ENCODE measurements at places on chromosomes 12 and 14.

GRCh38 chr12:105331805-105332251 lies 1.3 kb downstream of the C12orf75 start:
- no peak for DNase-seq

DNA sequence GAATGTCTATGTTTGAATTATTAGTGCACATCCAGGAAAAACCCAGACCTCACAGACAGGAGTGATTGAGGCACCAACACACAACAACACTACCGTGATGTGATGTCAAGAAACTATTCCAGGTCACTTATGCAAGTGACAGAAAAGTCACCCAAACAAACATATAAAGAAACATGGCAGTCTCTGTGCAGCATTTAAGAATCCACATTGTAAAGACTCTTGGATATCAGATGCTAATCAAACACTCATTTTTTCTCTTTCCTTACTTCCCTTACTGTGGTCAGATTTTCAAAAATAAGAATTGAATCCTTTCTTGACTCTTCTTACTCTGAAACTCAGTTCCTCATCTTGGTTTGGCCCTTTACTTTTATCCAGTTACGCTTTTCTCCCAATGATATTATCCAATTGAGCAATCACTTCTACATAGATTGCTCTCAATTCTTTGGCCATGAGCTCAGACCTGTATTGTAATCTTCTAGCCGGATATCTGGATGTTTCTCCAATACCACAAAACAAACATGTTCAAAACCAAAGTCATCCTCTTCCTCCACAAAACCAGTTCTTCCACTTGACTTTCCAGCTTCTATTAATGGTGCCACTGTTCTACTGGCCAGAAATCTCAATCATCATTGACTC lies 115.4 kb downstream of the DUSP6 start:
- no peak for DNase-seq

DNA sequence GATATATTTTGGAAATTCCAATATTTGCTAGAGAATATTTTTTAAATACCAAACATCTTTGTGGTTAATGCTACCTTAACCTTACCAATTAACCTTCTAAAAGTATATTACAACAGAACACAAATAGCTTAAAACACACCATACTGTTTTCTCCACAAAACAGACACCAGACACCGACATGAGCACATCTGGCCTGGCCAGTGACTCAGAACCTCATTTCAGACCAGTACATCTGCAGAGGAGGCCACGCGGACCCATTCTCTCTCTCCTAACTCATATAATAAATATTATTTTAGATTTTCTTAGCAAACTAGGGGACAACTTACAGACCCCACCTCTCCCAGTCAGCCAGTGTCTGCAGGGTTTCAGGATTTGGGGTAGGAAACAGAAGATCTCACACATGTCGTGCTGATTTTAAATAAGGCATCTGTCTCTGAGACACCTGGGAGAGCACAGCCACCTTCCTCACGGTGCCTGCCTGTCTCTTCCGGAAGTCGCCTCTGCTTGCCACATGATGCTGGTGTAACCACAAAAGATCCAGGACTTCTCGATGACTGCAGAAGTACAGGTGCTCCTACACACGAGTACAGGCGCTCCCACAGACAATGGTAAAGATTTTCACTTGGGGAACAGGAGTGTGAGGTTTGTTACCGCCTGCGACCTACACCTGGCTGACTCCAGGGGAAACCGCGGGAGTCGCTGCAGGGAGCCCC lies 9.7 kb upstream of the ANKLE2 start:
- DNase-seq, result no peak

- peak; percentile 69 for DNase-seq
Measured at GRCh38 chr12:49636979-49637755, 13.8 kb downstream of the PRPF40B start.

- DNase-seq, result no peak
Measured at GRCh38 chr14:27127838-27128237, 530.0 kb upstream of the NOVA1 start.

DNA sequence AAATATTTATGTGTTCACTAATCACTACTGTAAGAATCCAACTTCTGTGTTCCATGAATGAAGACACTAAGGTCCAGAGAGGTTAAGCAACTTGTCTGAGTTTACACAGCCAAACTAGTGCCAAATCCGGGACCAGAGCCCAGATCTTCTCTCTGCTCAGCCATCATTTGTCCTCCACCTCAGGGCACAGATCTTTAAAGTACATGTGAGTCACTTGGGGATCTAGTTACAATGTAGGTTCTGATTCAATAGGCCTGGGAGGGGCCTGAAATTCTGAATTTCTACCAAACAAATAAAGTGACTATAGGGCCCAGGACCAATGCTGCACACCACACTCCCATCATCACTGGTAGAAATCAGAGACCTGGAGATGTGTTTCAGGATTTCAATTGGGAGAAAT lies 162.9 kb downstream of the GXYLT1 start:
- DNase-seq, result no peak

DNA sequence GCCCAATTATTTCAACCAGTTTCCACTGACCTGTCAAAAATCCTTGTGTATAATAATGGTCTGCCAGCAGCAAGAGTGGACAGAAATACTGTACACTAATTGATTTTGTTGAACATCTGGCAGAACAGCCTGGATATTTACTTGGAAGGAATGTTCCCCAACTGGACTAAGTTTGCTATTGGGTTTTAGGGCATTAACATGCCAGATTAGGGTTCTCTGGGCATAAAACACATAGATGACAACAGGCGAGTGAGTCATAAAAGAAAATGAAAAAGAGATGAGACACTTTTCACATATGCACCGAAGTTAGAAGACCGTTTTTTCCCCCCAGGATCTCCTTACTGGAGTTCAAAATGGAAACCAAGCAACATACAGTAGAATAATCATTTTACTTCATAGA lies 236.3 kb upstream of the NAV3 start:
- no peak for DNase-seq

- no peak for DNase-seq
Measured at GRCh38 chr14:86168371-86168770, 638.4 kb downstream of the FLRT2 start.

GRCh38 chr12:124565656-124566160 lies 1.7 kb downstream of the NCOR2 start:
- no peak for DNase-seq

DNA sequence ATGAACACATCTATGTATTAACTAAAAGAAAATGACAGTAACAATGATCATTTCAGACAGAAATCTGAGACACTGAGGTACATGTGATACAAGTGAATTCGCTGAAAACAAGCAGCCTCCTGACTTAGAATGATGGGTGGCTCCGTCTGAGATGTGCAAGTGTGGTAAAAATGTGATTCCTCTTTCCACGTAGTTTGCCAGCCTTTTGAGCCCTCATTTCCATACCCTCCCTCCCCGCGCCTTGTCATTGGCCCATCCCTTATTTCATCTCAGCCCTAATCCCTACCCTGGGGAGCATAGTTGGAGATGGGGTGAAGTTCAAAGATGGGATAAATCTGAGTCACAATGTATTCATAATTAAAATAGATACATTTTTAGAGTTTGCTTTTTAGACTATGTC lies 107.8 kb downstream of the BMP4 start:
- DNase-seq, result no peak

GRCh38 chr12:120212301-120212700 lies 11.4 kb upstream of the RPLP0 start:
- DNase-seq, result no peak

DNA sequence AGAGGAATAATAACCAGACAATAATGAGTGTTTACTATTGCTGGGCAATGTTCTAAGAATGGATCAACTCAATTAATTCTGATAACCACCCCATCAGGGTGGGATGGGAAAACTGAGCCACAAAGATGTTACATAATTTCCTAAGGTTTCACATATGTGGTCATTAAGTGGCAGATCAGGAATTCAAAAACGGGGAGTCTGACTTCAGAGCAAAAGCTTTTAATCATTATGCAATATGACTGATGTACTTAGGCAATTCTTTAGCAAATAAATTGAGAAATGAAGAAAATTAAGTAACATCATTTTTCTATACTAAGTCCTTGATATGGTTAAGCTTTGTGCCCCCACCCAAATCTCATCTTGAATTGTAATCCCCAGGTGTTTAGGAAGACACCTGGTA lies 53.4 kb downstream of the PLCZ1 start:
- peak; percentile 53 for DNase-seq

DNA sequence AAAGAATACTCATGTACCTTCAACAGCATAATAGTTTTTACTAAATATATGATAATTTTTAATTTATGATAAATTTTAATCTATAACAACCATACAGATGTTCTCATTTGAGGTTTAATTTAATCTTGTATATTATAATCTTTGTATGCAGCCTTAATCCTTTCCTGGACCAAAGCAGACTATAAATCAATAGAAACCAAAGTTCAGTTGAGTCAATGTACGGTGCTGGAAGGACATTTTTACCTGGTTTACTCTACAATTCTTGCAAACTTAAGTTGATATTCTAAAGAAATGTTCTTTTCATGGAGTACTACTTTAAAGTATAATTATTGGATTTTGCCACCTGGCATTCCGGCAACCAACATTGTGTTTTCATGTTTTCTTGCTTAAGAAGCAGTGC lies 118.0 kb downstream of the STAB2 start:
- no peak for DNase-seq

DNA sequence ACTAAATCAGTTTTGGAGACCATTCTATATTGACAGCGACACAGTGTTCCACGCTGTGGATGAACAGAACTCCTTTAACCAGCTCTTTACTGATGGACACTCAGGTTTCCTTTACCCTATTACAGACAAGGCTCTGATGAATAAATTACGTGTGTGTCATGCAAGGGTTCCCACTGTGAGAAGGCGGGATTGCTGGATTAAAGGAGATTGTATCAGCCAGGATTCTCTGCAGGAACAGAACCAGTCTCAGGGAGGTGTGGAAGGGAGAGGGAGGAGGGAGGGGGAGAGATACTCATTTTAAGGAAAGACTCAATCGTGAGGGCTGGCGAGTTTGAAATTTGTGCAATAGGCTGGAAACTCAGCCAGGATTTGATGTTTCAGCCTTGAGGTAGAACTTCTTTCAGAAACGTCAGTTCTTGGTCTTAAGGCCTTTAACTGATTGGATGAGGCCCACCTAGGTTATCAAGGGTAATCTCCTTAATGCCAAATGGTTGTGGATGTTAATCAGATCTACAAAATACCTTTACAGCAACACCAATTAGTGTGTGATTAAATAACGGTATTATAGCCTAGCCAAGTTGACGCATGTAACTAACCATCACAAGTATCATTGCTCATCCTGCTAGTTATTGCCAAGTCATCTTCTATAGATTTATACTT lies 104.0 kb downstream of the GCH1 start:
- DNase-seq, result no peak

DNA sequence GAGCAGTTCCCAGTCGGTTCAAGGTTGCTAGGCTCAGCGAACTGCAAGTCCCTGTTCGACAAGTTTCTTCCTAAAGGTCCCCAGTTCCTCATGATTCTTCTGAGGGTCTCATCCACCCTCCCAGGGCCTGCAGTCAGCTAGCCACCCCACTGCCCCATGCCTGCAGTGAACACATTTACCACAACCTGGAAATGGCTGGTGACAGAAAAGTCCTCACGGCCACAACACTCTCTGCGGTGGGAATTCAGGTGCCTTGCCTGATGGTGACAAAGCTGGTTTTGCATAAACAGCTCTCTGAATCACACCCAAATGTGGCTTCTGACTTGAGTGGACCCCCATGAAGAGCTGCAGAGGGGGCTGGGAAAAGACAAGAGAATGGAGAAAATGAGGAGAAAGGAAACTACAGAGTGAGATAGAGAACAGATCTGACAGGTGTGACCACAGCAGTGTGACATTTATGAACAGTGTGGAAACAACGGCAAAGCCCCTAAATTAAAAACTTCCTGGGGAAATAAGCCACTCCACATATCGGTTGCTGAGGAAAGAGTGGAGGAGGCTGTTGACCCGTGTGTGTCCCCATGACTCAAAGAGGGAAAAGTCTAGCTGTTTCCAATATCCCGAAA lies 1.3 kb upstream of the CD27 start:
- DNase-seq, result no peak

GRCh38 chr14:50937325-50937724 lies 7.0 kb downstream of the PYGL start:
- DNase-seq, result peak; percentile 51

DNA sequence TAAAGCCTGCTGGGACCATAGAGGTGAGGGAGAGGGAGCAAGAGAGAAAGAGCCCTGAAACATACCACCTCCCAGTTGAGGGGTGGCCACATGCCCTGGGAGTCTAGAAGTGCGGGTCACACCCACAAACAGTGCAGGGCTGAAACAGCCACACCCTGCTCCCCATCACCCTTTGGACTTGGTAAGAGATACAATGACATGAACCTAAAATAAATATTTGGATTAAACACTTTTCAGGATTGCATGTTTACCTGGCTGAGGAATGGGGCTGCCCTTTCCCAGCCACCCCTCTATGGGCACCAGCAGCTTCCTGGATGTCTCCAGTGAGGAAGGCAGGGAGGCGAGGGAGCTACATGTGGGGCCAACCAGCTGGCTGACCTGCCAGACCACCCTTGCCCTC lies 39.0 kb upstream of the TC2N start:
- no peak for DNase-seq

DNA sequence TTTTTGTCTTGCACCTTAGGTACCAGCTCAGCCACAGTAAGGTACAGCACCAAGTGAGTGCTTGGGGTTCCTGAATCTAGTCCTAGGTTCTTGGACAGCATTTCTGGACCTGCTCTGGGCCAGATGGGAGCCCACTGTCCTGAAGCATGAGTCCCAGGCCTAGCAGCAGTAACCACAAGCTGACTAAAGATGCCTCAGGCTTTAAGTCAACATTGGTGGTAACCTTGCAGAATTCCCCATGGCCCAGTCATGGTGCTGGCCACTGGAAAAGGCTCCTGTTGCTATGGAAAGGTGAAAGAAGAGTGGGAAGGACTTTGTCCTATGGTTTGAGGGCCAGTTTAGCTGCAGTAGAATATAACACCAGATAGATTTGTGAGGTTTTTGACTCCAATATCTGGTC lies 86.9 kb upstream of the CLEC14A start:
- no peak for DNase-seq

- DNase-seq, result peak; percentile 54
Measured at GRCh38 chr12:110860833-110861296, 14.1 kb downstream of the CCDC63 start.

DNA sequence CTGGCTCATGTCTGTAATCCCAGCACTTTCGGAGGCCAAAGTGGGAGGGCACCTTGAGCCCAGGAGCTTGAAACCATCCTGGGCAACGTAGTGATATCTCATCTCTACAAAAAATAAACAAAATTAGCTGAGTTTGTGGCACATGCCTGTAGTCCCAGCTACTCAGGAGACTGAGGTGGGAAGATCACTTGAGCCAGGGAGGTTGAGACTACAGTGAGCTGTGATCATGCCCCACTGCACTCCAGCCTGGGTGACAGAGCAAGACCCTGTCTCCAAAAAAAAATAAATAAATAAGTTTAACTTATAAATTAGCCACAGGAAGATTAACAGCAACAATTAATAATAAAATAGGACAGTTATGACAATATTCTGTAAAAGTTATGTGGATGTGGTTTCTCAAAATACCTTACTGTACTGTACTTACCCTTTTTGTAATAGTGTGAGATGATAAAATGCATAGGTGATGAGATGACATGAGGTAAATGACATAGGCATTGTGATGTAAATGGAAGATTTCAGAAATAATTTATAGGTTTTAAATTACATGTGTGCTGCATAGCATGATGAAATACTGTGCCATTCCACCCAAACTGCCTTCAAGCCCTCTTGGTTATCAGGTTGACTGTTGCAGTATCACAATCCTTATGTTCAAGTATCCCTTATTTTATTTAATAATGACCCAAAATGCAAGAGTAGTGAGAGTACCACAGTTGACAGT lies 22.0 kb downstream of the USP15 start:
- no peak for DNase-seq

Measured in inflammatory macrophage (primary cell).